ENCODE measurements at places on chromosomes 11 and 22.
A peak's percentile ranks its signal among the peaks of the same experiment; 100 is the strongest.

GRCh38 chr11:12989428-12990161 is 19.5 kb upstream of the RASSF10 start:
- DNase-seq = peak; percentile 11

GRCh38 chr11:15863411-15863810 is 492.9 kb downstream of the SOX6 start:
- DNase-seq = no peak

GRCh38 chr22:29769723-29770321 is 2.7 kb downstream of the UQCR10 start:
- no peak for DNase-seq

GRCh38 chr11:8886322-8886721 is 24.7 kb upstream of the AKIP1 start:
- no peak for DNase-seq

DNA sequence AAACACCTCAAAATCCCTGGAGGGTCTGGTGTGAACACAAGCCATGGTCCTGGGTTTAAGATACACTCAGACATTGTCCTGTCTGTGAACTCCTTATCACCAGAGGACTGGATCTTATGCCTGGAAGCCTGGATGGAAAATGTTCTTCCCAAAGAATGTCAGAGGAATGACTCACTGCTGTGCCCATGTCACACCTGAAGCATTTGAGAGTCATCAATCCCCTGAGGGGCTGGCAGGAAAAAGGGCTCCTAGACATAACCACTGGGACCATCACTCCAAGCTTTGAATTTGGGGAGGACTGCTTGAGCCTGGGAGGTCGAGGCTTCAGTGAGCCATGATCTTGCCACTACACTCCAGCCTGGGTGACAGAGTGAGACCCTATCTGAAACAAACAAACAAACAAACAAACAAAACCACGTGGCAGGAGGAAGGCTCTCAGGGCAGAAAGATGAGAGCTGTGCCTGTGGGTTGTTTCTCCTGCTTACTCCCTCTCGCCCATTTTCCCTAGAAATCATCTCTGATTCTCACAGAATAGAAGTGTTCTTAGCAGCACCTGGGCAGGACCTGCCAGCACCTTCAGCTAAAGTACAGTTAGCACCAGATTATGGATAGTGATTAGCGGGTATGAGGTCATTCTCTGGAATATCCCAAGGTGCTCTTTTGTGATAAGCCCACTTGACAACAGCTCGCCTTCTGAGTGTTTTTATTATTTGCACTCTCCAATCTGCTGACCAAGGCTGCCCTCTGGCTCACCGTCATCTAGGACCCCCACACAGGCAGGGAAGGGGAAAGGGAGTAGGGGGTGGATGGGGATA is 11.9 kb upstream of the PRG2 start:
- no peak for DNase-seq

DNA sequence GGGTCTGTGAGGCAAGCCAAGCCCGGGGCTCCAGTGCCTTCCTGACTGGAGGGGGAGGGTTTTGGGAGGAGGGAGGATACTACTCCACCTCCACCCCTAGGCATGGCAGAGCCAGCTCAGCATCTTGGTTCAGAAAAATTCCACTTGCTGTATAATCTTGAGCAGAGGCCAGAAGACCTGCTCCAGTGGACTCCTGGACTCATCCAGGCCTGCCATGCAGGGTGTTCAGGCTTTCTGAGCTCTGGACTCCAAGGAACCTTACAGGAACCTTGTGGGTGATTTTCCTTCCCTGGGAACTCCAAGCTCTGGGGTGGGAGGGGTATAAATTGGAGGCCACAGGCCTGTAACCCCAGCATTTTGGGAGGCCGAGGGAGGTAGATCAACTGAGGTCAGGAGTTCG is 9.4 kb downstream of the CSDC2 start:
- DNase-seq = no peak

DNA sequence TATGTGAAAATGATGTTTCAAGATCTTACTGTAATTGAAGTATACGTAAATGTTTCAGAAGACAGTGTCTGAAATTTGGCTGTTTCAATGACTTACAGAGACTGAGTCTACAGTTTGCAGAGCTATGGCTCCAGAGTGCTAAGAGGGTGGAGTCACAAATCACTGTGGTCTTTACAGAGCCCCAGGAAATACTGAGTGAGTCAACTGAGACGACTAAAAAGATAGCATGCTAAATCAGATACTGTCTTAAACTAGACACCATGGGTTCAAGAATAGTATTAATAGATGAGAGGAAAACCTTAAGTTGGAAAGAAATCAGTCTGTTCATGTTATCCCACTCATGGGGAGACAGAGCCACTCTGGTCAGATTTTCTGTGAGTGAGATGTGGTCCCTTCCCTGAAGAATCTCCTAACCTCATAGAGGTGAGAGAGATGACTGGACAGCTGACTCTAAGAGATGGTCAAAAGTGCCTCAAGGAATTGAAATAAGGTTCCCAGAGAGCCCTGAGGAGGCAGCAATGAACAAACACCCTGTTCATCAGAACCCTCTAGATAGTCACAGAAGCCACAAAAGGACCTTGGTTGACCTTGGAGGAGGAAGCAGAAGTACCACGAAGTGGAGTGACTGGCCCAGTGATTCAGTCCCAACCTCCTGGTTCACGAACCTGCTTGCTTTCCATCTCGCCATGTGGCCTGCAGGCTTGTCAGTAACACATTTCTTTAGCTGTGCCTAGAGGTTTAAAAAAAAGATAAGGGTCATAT is 30.2 kb downstream of the C11orf91 start:
- no peak for DNase-seq

- DNase-seq = no peak
Measured at GRCh38 chr11:94169516-94169915, 40.9 kb downstream of the PANX1 start.

DNA sequence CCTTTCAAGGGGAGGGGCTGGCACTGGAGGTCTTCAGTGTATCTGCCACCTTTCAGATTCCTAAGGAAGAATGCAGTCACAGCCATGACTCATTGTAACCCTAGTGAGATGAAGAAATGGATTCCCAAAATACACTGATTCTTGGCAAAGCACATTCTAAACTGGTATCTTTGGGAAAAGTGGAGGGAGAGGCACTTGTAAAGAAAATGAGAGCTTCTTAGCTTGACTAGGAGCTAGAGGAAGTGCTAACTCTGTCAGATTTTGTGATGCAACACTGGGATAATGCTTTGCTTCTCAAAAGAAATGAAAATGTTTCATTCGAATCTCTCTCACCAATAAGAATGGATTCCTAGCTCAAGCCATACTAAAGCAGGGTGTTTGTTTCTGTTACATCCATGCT is 14.3 kb downstream of the NRIP3 start:
- no peak for DNase-seq

DNA sequence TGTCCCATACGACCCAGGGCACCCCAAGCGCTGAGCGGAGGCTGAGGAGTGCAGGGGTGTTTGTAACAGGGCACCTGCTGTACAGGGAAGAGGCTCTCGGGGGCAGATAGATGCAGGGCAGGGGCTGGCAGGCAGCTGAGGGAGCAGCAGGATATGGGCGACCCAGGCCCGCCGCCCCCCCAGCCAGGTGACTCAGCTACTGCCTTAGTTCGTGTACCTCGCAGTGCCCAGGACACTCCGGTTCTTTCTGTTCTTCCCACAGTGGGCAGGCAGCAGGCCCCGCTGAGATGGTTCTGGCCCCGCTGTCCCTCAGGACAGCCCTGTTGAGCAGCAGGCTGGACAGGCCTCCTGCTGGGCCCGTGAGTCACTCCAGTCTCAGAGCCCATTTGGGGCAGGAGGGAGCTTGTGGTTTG is 16.2 kb downstream of the PHLDA2 start:
- no peak for DNase-seq

GRCh38 chr11:748007-748359 is 719 bp downstream of the TALDO1 start:
- no peak for DNase-seq

DNA sequence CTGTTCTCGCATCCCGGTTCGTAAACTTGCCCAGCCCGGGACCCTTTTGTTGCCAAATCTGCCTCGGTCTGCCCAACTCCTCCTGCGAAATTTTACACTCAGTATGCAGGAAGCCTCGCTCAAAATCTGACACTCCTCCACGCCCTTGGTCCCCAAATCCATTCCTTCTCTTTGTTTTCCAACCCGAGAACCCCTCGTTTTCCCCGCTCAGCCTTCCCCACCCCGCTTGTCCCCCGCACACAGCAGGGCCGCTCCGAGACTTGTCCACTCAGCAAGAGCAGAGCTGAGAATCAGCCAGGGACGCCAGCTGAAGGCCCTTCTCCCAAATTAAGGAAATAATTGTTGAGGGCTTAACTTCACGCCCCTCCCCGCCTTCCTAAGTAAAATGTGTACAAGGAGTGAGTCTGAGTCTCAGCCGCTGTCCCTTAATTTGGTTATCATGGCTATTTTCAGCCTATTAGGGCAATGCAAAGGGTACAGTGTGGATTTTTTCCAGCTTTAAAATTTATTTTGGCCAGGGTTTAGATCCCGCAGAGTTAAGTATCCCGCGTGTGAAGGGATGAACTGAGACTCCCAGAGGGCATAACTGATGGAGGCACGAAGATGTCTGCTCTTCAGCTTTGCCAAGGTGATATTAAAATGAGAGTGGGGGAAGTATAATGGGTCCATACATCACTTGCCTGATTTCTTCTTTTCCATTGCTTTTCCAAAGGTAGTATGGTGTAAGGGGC is 581 bp upstream of the FBXO3 start:
- no peak for DNase-seq

- DNase-seq = no peak
Measured at GRCh38 chr11:133790995-133791394, 54.3 kb downstream of the SPATA19 start.

- no peak for DNase-seq
Measured at GRCh38 chr11:9150926-9151325, 59.5 kb upstream of the SCUBE2 start.

All from non-pigmented ciliary epithelial cell (primary cell).